ENCODE measurements at places on chromosomes 3 and 15.

GRCh38 chr15:65529762-65530317 is 423 bp upstream of the HACD3 start:
- DNase-seq, result no peak

DNA sequence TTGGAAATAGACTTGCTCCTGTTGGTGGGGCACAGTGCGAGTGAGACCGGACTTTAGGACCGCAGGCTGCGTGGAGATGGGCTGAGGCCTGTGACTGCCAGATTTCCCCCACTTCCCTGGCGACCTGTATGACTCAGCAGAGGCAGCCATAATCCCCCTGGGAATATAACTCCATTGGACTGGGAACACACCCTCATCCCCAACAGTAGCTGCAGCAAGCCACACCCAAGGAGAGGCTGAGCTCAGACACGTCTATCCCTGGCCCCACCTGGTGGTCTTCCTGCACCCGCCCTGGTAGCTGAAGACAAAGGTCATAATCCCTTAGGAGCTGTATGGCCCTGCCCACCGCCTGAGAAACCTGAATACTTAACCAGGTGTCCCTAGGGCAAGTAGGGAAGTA is 42.6 kb downstream of the DZIP1L start:
- DNase-seq, result no peak

GRCh38 chr3:53146319-53146891 is 14.6 kb upstream of the PRKCD start:
- no peak for DNase-seq

DNA sequence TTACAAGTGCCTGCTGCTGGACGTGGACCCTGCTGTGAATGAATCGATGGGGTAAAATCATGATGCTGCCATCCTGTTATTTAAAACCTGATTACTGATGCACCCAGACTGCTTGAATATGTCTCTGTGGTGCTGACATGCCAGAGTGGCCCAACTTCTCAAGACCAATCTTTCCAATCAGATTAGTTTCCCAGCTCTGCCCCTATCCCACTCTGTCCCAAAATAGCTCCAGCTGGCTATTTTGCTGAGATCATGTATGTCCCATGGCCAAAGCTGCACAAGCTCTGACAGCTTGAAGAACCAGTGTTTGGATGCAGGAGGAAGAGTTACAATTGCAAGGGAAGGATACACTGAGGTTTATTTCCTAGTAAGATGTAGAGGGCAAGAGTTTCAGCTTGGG is 153.6 kb downstream of the TMEM108 start:
- DNase-seq, result no peak

- DNase-seq, result no peak
Observed at GRCh38 chr3:13276438-13277195, 143.5 kb downstream of the NUP210 start.

DNA sequence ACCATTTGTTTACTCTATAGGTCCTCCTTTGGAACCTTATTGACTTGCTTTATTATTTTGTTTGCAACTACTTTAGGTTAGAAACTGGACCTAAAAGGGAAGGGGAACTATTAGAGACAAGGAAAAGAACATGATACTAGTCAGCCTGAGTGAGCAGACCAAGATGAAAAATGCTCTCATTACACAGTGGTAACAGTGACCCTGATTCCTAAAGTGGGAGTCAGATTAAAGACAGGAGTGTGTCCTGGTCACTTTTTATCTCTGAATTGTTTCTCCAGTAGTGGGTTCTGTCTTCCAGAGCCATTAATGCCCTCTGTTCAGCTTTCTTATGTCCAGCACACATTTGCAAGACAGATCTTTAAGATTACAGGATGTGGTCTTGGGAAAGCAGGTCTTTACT is 124.1 kb downstream of the TMEM108 start:
- DNase-seq, result no peak
